Hippocampal formation (tissue), 2 donors: ENCODE measurements at places on chromosomes 2 and 18.

- DNase-seq = no peak
Measured at GRCh38 chr2:96618596-96619283, 19.4 kb downstream of the KANSL3 start.

DNA sequence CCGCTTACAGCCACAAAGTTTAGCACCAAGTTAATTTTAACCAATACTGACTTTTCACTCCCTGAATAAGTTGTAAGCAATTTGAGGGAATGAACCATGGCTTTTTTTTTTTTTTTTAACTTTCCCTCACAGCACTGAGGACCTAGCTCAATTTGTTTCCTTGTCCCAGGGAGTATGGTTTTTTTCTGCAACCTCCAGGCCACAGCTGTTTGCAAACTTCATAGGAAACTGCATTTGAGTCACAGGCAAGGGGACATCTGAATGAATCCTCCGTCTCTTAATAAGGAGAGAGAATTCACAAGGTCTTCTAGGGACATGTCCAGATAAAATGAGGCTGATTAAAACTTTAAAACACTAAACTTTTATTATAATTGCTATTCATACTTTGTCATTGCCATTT, 181.5 kb downstream of the GFPT1 start:
- DNase-seq = no peak

DNA sequence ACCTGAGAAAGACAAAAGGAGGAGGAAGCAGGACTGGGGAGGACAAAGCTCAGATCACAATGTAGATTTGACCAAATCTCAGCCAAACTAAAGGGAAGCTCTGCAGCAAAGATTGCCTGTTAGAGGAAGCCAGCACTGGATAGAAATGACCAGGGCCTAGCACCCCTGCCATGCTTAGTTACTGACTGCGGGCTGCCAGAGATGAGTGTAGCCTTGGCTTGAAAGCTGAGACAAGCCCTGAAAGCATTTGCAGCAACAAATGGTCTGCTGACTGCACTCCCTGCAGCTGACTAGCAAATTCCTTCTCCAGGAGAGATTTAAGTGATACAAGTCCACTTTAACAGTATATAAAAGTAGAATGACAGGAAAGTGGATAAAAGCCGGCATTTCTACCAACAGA, 140.9 kb upstream of the CRIM1 start:
- DNase-seq = no peak

GRCh38 chr2:11962707-11963328, 216.4 kb downstream of the LPIN1 start:
- no peak for DNase-seq
